ENCODE measurements at places on chromosomes 12 and 14.

GRCh38 chr14:104697317-104697703, 7.9 kb downstream of the INF2 start:
- DNase-seq, result no peak

GRCh38 chr12:67433385-67434175, 164.4 kb downstream of the CAND1 start:
- no peak for DNase-seq

- peak; percentile 71 for DNase-seq
Observed at GRCh38 chr14:77023001-77023996, 5.2 kb downstream of the IRF2BPL start.

- no peak for DNase-seq
Observed at GRCh38 chr14:83342590-83342989, 1808.9 kb upstream of the SEL1L start.

DNA sequence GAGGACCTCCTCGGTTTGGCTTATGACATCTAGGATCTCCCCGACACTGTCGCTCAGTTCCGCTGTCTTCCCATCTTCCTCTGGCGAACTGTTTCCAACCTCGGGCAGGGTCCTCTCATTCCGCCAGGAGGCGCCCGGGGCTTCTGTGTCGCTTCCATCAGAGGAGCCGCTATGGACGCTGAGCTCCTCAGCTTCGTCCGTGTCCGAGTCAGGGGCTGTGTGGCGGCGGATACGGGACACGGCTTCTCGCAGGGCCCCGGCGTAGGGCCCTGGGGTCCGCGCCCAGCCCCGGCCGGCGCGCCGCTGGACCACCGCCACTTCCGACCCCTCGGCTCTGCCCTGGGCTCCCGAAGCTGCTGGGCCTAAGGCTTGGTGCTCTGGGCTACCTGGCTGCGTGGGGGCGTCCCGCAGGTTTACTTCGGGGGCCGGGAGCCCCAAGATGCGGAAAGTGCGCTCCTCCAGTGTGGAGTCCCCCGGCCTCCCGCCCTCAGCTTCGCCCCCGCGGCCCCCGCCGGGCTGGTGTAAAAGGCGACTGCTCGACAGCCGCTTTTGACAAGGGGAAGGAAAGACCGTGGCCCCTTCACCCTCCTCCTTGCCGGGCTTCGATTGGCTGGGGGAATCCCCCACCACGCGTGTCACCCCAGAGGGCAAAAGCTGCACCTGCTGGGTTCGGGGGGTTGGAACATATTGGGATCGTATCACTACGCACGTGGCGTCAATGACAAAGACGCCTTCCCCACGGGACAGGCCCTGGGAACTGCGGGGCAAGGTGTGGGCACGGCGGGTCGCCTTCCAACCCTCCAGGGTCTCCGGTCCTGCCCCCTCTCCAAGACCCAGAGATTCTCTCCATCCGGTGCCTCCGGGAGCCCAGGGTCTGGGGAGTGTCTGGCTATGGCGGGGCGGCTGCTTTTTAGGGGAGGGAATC, 2.1 kb downstream of the DDN start:
- peak; percentile 91 for DNase-seq

GRCh38 chr12:131345521-131346436, 365.1 kb upstream of the SFSWAP start:
- peak; percentile 37 for DNase-seq

GRCh38 chr12:47549258-47549657, 156.6 kb downstream of the RPAP3 start:
- no peak for DNase-seq

DNA sequence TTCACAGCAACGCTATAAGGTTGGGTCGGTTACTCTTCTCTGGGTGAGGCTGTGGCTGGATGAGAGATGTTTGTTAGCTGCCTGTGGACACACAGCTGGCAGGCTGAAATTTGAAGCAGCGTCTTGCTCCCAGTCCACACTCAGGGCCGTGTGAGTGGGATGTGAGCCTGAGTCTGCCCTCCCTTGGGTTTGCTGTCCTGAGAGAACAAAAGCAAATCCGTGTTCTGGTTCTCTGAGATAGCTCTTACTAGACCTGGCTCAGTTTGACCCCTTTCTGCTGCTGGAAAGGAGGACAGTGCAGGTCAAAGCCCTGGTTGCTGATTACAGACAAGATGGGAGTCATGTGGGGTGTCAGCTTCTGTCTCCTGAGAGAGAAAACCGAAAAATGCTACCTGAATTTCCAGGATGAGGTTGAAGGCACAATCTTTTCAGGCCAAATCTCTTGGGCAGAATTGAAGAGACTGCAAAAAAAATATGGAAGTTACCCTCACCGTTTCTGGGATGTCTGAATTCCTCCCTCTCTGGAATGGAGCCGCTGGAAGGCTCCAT, 270.8 kb downstream of the ZFP36L1 start:
- DNase-seq, result no peak

GRCh38 chr12:88717188-88717587, 136.9 kb upstream of the KITLG start:
- DNase-seq, result no peak

DNA sequence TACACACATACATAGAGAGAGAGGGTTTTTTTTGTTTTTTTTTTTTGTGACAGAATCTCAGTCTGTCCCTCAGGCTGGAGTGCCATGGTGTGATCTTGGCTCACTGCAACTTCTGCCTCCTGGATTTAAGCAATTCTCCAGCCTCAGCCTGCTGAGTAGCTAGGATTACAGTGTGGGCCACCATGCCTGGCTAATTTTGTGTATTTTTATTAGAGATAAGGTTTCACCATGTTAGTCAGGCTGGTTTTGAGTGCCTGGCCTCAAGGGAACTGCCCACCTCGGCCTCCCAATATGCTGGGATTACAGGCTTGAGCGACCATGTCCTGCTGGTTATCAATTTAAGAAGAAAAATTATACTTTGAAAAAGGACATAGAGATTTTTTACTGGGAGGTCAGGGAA, 710.6 kb downstream of the SLC6A15 start:
- DNase-seq, result no peak

DNA sequence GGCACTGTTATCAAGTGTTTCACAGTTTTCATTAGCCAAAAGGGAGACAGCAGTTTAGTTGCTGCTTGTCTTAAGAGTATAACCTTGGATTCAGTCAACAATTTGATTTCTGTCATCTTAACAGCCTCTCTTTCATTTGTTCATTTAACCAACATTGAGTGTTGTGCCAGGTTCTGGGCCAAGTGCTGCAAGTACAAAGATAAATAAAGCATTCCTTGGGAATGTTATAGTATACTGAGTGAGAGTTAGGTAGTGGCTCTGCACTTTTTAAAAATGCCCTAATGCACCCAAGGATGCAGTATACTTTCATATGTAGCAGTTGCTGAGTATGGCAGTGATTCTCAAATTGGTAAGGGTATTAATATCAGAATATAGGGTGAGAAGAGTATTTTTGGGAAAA, 15.4 kb downstream of the APAF1 start:
- DNase-seq, result no peak

DNA sequence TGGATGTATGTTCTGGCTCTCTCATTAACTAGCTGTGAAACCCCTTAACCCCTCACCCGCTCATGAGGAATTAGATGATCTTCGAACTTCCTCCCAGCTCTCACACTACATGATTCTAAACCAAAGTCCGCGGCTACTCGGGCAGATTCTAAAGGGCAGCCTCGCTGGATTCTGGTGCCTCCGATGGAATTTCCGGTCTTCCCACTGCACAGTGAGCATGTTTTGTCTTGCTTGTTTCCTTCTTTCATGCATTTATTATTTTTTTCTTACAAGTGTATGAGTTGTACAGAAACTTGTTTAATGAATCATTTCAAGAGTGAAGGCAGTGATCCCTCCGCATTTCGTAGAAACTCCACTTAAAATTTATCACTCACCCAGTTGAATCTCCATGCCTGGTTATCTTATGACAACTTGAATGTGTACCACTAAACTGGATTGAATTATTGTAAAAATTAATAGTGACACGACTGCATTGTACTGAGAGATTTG, 4.5 kb upstream of the HCAR3 start:
- DNase-seq, result no peak

GRCh38 chr12:80241576-80242273, 142.4 kb downstream of the OTOGL start:
- no peak for DNase-seq

GRCh38 chr12:39287409-39287808, 155.5 kb downstream of the KIF21A start:
- DNase-seq, result no peak

DNA sequence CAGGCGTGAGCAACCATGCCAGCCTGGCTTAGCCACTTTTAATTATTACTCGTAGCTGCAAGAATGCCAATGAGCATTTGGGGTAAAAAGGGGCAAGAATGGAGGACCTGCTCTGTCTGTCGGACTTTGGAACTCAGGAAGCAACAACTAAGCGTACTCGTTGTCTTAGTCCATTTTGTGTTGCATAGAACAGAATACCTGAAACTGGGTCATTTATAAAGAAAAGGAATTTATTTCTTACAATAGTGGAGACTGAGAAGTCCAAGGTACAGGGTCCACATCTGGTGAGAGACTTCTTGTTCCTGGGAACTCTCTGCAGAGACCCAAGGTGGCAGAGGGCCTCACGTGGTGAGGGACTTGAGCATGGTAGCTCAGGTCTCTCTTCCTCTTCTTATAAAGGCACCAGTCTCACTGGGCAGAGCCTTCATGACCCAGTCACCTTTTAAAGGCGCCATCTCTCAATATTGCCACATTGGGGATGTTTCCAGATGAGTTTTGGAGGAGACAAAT, 29.2 kb downstream of the SLC35E3 start:
- DNase-seq, result no peak

GRCh38 chr14:88895116-88895515, 70.7 kb downstream of the TTC8 start:
- no peak for DNase-seq

- DNase-seq, result no peak
Observed at GRCh38 chr12:132158677-132159554, 14.7 kb downstream of the NOC4L start.

DNA sequence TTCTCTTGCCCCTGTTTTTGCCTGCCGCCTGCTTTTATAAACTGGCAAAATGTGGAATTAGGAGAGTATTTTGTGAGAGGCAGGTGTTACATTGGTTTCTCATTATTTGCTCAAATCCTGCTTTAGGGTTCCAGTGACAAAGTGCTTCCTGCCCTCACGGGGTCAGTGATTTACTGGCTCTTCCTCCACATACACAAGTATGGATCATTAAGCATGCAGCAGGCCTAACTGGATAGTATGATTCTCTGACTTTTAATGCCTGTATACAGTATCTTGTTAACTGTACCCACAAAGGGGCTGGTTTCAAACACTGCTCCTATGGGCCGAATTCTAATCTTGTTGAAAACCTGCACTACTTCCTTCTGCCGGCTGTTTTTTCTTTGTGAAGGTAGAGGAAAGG, 63.2 kb downstream of the PTCSC3 start:
- DNase-seq, result no peak

- peak; percentile 64 for DNase-seq
Observed at GRCh38 chr14:93114713-93115068, 1.0 kb downstream of the ITPK1 start.

- DNase-seq, result no peak
Observed at GRCh38 chr12:14545144-14546124, 22.2 kb downstream of the PLBD1 start.

GRCh38 chr12:123071099-123071800, 79.6 kb downstream of the PITPNM2 start:
- DNase-seq, result no peak

- no peak for DNase-seq
Observed at GRCh38 chr12:93139028-93139665, 210.1 kb upstream of the EEA1 start.

GRCh38 chr12:109093022-109093918, at the start of gene ALKBH2:
TSS of gene ALKBH2 (minus strand) at chr12:109093472. CDS start at chr12:109092786, 686 bp downstream.
- peak; percentile 92 for DNase-seq

DNA sequence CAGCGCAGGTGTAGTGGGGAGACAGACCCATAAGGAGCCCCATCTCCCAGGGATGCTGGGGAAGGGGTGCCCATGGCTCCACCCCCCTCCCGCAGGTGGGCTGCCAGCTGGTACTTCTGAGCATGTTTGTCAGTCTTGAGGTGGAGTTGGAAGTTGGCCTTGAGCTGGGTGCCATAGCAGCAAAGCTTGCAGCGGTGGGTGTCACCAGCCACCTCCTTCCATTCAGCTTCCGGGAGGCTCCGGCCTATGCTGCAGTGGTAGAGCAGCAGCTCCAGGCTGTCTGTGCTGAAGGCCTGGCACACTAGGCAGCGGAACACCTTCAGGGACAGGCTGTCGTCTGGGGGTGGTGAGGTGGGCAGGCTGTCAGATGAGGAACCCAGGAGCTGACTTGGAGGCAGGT, 18.9 kb downstream of the ZFHX2 start:
- DNase-seq, result no peak

DNA sequence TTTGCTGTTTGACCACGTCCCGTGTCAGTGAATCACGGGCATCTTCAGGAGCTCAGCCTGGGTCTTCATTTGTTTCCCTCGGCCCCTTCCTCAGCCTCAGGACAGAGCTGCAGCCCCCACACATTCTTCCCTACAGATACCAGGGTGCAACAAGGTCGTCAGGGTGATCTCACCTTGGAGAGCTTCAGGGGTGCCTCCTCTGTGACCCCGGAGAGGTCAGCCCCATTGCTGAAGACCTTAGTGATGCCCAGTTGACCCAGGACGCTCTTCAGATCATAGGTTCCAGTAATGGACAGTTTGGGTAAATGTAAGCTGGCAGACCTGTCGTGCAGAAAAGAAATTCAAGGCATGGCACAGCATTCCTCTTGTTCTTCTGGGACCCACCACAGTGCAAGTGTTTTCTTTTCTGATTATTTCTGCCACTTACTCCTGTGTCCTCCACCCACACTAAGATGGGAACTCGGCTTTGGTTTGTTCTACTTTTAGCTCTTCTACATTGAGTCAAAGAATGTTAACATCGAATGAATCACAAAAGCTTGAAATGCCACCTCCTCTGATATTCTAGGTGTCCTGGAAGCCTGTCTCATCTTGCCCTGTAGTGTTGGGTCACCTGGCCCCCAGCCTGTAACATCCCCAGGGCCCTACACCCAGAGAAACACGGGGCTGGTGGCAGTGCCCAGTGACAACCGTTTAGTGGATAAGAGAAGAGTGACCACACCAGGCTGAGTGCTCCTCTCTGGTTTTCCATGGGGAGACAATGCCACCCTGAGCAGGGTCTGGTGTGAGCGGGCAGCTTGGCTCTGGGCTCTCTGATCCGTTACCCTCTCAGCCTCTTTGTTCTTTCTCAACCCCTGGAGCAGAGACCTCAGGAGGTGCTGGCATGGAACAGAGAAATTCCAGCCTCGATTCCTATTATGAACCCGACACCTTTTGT, 8.8 kb downstream of the SERPINA1 start:
- peak; percentile 10 for DNase-seq

DNA sequence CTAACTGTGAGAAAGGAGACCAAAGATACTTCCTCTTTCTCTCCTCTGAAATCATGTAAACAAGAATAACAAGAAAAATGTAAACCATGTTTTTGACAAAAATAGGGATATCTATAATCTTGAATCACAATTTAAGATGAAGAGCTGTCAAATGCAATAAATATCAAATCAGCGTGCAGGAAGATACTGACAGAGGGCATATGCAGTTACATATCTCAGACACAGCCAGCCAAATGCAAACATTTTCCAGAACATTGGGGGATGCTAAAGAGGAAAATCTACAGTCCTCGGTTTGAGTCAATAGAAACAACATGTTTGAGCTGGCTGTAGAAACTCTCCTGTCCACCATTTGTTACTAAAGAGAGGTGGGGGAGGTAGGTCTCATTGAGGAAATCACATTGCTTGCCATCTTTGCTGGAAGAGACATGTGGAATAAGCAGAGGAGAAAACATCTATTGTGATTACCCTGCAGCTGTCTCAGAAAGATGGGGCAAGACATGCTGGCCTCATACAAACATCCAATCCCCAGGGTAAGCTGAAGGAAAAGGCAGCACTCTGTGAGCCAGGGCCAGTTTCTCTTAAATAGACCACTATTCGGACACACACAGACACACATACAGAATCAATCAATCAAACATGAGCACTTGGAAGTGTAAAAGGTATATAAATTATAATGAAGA, 43.5 kb downstream of the CNTN1 start:
- DNase-seq, result no peak
